ENCODE measurements at places on chromosomes 6 and 20.

GRCh38 chr6:91181416-91181815 lies 594.5 kb upstream of the MAP3K7 start:
- DNase-seq: no peak

- DNase-seq: no peak
These were observed 523.0 kb upstream of the FLRT3 start for GRCh38 chr20:14860410-14860814.

GRCh38 chr20:62368392-62368975 lies 1.4 kb upstream of the LAMA5 start:
- no peak for DNase-seq

- DNase-seq: no peak
These were observed 27.1 kb downstream of the CHMP4B start for GRCh38 chr20:33838035-33838864.

DNA sequence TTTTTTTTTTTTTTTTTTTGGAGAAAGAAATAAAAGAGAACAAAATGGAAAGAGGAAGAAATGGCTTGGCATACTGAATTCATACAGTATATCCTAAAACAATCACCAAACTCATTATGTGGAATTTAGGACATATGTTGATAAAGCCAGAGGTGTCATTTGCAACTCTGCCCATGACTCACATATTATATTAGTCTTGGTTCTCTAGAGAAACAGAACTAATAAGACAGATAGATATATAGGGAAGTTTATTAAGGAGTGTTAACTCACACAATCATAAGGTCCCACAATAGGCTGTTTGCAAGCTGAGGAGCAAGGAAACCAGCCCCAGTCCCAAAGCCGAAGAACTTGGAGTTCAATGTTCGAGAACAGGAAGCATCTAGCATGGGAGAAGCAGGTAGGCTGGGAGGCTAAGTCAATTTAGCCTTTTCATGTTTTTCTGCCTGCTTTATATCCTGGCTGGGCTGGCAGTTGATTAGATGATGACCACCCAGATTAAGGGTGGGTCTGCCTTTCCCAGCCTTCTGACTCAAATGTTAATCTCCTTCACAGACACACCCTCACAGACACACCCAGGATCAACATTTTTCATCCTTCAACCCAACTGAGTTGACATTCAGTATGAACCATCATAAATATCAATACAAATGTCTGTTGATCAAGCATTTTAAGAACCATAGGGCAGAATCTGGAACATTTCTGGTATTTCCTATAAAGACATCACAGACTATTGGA lies 102.3 kb downstream of the UBE3D start:
- DNase-seq: no peak

- DNase-seq: no peak
These were observed 418 bp upstream of the UCKL1 start for GRCh38 chr20:63956664-63957003.

DNA sequence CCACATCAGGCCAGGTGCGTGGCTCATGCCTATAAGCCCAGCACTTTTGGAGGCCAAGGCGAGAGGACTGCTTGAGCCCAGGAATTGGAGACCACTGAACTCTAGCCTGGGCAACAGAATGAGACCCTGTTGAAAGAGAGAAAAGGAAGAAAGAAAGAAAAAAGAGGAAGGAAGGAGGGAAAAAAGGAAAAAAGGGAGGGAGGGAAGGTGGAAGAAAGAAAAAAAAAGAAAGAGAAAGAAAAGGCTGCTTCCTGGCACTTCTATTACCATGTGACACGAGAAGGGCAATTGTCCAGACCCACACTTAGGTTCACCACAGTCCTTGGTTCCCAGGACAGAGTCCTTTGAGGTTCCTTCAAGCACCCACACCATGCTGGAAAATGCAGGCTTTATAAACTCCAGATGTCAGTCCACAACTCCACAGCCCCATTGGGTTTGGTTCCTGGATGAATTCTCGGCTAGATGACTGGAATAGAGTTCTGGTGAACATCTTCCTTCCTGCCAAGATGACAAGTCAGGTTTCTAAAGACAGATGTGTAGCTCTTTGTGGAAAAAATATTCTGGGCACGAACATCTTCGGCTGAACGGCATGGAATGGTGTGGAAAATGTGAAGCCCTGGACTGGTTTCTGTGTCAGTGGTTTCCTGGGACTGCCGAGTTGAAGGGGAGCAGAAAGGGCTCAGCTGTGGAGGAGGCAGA lies 32.5 kb downstream of the NT5E start:
- DNase-seq: no peak

- DNase-seq: no peak
These were observed 24.7 kb downstream of the PACSIN1 start for GRCh38 chr6:34490390-34491090.

DNA sequence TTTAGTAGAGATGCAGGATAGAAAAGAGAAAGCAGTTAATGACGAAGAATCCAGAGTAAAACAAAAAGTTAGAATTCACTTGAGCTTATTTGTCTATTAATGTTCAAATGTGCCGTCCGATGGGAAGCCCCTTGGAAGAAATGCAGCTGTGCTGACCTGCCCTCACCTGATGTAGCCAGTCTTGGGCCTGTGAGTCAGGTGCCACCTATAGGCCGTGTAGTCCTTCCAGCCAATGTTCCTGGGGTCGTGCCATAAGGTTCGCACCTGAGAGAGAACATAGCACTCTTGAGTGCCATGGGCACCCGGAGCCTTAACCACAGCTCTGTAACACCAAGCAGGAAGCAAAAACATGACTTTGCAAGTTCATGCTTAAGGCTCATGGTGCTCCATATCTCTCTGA lies 32.4 kb downstream of the THBS2 start:
- no peak for DNase-seq

GRCh38 chr20:39775110-39775509 lies 813.0 kb downstream of the DHX35 start:
- DNase-seq: no peak

DNA sequence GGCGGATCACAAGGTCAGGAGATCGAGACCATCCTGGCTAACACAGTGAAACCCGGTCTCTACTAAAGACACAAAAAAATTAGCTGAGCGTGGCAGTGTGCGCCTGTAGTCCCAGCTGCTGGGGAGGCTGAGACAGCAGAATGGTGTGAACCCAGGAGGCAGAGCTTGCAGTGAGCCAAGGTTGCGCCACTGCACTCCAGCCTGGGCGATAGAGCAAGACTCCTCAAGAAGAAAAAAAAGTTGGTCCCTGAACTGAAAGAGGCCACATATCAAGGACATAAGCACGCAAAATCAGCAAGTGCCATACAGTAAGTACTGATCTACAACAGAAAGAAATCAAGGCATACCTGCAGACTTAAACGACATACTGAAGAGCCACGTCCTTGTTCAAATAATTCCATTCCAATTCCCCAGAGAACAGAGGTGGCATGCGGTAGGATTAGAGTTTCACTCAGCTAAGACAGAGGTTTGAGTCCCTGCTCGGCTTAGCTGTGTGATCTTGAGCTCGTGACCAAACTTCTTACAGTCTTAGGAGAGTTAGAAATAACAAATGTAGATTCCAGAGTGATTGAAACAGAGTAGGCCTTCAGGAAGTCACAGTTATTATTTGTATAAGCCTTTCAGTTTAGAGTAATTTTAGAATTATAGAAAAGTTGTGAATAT lies 29.2 kb downstream of the B4GALT5 start:
- no peak for DNase-seq

GRCh38 chr6:158962371-158962770 lies 37.6 kb downstream of the RSPH3 start:
- DNase-seq: no peak

DNA sequence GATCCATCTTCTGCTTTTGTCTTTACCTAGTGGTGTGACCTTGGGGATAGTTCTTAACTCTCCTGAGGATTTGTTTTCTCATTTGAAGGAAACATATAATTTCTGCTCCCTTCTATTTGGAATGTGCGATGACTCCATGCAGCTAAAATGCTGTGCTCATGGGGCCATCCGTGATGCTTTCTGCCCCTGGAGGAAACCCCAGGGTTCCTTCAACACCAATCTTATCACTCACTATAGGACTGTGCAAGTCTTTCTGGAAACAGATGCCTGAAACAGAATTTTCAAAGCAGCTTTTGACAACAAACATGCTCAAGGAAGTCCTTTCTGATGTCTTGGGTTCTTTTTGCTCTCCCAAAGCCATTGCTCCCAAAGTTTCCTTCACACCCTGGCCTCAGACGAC lies 128.8 kb upstream of the GGTLC1 start:
- DNase-seq: no peak

GRCh38 chr20:57660922-57661745 lies 40.9 kb upstream of the ZBP1 start:
- DNase-seq: no peak

GRCh38 chr6:77030929-77031674 lies 432.2 kb downstream of the HTR1B start:
- DNase-seq: no peak
